CD4-positive, alpha-beta T cell treated with Interleukin-15 for 4 hours (primary cell): ENCODE measurements at places on chromosomes 4 and X.

GRCh38 chrX:55033429-55033828, 2.7 kb upstream of the ALAS2 start:
- no peak for DNase-seq

DNA sequence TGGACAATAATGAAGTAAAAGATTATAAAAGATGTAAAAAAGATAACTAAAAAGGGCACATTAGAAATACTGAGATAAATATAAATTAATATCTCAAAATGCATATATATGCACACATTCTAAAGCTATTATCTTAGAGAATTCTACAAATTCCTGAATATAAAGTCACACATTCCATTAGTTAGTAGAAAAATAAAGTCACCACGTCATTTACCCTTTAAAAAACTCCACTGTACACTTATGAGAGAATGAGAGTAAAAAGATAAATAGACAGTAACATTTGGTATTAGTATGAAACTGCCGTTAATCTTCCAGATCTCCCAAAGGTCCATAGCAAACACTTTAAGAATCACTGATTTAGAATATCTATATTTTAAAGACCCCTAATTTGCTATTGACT, 67.2 kb upstream of the IL15 start:
- no peak for DNase-seq

DNA sequence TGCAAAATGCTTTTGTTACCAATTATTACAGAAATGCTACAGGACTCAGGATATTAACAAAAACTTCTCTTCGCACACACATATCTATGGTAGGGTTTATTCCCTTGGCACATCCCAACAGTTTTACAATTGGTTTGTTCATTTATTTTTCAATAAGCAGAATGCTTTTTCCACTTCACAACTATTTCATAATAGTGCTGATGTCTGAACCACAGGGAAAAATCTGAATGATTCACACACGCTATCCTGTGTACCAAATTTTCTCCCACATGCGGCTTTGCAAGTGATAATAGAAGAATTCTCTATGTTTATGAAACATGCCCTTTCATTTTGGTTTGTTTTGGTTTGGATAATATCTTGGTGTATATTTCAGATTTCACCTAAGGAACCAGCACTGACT, 725.7 kb upstream of the TENM3 start:
- DNase-seq, result no peak

DNA sequence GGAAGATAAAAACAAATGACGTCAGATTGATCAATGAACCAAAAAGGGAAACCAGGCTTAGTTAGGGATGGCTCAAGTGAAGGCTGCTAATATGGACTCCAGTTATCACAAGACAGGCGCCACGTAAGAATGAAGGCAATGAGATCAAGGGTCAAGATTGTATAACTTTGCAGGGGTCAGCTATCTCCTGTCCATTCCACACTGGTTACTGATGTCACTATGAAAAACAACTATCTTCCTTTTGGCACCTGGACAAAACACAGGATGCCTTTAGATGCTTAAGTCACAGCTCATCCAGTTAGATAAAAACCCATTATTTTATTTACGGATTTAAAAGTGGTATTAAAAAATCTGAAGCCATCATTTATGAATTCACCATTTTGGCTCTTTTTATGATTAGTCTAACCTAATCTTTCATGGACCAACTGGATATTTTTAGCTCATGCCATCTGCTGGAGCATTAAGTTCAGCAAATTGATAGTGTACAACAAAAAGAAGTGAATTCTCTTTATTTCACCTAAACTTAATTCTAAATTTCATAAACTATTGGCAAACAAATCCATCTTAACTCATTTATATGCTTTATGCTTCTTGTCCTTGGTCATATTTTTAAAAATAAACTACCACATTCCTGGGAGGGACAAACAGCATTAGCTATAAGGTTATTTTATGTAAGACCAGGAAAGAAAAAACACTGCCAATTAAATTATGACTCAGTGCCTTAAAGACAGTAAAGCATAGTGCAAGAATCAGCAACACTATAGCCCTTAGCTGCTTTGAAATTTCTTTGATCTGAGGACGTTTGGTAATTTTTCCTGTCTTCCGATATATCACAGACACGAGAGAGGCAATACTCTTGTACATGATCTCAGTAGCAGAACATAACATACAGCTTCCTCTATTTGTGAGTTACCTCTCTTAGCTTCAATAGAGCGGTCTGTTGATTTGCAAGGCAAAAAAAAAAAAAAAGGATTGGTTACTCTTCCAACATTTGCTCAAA, 27.0 kb downstream of the DHX15 start:
- peak; percentile 15 for DNase-seq

GRCh38 chrX:68912113-68912512, 83.3 kb downstream of the EFNB1 start:
- DNase-seq, result no peak

DNA sequence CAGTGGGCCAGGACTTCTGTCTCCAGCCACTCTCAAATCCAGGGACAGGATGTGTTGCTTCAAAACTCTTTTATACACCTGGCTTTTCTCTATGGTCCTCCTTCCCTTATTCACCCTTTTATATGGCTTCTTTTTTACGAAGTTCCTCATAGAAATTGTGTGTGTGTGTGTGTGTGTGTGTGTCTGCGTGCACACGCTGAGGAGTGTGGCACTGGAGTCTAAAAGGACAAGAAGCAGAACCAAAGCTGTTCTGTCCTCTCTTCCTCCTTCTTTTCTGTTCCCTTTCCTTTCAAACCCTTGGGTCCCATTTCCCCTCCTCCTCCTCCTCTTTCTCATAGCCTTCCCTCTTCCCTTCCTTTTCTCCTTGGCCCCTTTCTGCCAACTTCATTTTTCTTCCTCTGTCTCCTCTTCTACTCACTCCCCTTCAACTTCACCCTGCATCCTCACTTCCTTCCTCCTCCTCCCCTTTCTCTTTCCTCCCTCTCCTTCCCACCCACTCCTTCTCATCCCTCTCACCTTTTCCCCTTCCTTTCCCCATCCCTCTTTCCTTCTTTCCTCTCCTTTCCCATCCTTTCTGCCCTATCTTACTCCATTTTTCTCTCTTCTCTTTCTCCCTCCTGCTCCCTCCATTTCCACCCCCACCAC, 360.5 kb downstream of the MID1IP1 start:
- no peak for DNase-seq
